ENCODE measurements at places on chromosomes 7 and 10. TPM values are rescaled to one million over a fixed set of nuclear protein-coding genes. Genes with fewer than 3 reads are reported as not detected.

The SPDYE1 gene
- not detected for total RNA-seq

The KAZALD1 gene
- 0.59 TPM for total RNA-seq

DNA sequence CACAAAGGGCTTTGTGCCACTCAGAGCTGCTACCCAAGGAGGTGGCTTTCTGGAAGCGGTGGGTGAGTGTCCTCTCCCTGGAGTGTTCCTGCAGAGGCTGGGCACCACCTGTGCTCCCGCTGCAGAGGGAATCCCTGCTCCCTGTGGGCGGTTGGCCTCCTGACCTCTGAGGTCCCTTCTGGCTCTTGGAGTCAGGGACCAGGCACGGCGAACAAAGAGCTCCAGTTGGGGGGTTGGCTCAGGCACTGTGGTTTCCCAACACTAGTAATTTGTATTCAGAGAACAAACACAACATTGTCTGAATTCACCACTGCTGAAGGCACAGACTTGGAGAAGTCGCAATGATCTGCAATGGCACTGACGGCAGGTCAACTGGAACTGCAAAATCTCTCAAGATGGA is 328.9 kb downstream of the PRPF18 start:
- peak; percentile 21 for DNase-seq
- no peaks in the 10 kb centered on the region for H3K36me3 ChIP-seq
- H3K27ac ChIP-seq, result no peak overlapping the region
- H3K4me1 ChIP-seq, result peaks cover 11% of the 10 kb centered on the region

The LIPM gene
- not detected for total RNA-seq

- H3K4me1 ChIP-seq, result peaks cover 34% of the 10 kb centered on the region
- DNase-seq, result no peak
- H3K27me3 ChIP-seq, result peaks cover 1% of the 10 kb centered on the region
- no peak overlapping the region for H3K4me3 ChIP-seq
- no peaks in the 10 kb centered on the region for H3K36me3 ChIP-seq
These were observed 32.9 kb downstream of the FAM241B start for GRCh38 chr10:69662901-69663300.

DNA sequence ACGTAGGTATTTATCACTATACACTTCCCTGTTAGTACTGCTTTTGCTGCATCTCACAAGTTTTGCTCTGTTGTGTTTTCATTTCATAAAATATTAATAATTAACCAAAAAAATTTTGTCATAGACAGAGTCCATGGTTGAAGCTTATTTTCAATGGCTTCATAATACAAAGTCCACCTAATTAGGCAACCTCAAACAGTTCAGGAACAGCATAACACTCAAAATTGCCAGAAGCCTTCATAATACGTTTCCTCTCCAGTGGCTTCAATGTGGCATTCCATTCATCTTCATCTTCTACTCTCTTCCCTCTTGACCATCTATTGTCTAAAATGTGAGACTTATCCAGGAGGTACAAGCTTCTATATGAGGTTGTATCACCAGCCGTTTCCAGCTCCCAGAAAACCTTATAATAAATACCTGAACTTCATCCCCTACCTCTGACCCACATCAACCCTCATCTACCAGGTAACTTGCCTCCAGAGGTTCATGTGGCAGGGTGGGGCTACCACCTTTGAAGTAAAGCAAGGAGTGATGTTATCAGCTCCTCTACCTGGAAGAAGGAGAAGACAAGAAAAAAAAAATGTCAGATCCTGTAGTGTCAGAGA is 337.3 kb downstream of the MALRD1 start:
- no peak for DNase-seq
- peaks cover 1% of the 10 kb centered on the region for H3K27me3 ChIP-seq
- no peaks in the 10 kb centered on the region for H3K4me1 ChIP-seq
- no peak overlapping the region for H3K27ac ChIP-seq

The ADAM22 gene
- total RNA-seq, result 91.9 TPM

The TRPV6 gene
- 0.27 TPM for total RNA-seq

DNA sequence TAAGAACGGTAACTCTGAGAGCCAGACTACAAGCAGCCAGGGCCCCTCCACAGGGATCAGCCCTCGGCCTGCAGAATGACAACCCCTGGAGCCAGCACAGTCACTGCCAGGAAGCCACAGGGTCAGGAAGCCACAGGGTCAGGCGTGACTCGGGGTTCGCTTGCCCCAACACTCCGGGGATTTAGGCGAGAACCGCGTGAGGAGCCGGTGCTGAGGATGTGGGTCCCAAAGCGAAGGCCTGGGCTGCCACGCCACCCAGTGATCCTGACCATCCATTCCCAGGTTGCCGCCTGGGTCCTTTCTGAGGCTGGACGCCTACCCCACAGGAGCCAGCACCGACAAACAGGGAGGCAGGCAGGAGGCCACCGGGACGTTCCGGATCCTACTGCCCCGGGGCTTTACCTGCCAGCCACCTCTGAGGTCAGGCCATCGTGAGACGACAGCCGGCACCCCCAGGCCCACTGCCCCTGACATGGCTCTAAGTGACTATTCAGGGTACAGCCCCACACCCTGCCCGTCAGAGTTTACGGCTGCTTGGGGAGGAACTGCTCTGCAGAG is 228.6 kb downstream of the ELFN1 start:
- no peak overlapping the region for H3K4me3 ChIP-seq
- peaks cover 3% of the 10 kb centered on the region for H3K27me3 ChIP-seq
- H3K36me3 ChIP-seq, result peaks cover 4% of the 10 kb centered on the region
- no peak overlapping the region for H3K27ac ChIP-seq

DNA sequence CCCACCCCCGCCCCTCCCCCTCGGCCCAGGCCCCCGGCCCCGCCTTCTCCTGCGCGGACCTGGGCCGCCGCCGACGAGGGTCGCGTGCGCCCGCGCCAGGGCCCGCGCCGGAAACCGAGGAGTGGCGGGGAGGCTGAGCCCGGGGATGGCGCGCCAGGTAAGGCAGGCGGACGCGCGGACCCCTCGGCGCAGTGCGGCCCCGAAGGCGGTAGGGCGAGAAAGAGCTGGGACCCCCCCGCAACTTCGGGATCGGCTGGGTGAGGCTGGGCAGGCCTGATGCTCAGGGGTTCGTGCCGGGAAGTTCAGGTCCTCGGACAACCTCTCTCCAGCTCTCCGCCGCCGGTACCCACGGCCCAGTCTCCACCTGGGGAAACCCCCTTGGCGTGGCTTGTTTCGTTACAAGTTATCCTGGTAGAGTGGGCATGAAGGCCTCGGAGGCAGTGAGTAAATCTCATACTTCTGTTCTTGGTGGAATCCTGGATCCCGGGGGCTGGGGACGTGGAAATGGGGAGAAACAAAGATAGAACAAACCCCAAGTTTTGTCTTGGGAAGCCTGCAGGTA is 58.4 kb downstream of the ZNF467 start:
- DNase-seq, result no peak
- peaks cover 5% of the 10 kb centered on the region for H3K4me1 ChIP-seq
- no peak overlapping the region for H3K27ac ChIP-seq

The SFRP5 gene
- total RNA-seq, result not detected

DNA sequence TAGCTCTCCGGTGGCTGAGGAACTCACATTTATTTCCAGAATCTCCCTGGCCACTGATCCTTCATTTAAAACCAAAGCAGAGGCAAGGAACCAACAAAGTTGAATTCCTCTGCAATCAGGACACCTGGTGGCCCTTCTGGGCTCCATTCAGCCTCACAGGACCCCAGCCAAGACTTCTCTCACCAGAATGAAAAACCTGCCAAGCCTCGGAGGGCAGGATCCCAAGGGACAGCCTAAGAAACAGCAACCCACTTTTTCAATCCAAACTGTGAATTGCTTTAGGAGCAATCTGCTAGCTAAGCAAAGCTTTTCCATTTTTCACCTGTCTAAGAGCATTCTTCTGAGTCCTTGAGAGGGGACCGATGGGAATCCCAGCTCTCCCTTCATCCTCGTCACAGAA is 34.6 kb downstream of the OAT start:
- H3K27ac ChIP-seq, result no peak overlapping the region
- H3K4me3 ChIP-seq, result no peak overlapping the region
- H3K27me3 ChIP-seq, result no peaks in the 10 kb centered on the region
- DNase-seq, result no peak
- H3K4me1 ChIP-seq, result no peaks in the 10 kb centered on the region
- no peaks in the 10 kb centered on the region for H3K36me3 ChIP-seq

DNA sequence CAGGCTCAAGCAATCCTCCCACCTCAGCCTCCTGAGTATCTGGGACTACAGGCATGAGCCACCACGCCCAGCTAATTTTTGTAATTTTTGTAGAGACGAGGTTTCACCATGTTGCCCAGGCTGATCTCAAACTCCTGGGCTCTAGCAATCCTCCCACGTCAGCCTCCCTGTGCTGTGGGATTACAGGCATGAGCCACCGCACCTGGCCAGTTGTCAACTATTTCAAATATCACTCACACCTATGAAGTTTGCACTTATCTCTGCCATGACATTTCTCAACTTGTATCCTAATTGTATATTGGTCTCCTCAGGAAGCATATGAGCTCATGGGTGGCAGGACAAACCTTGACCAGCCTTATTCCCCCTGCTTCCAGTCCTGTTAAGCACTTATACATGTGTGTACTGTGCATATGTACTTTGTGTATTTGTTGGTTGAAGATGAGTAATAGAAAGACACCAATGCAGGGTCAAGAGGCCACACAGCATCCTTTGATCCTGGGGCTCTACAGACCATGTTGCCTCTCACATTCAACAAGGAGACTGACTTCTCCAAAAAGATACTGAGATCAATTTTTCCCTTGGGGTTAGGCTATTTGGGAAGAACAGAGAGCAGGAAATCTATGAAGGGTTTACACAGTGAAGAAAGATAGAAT is 82.2 kb downstream of the SLC16A9 start:
- no peaks in the 10 kb centered on the region for H3K36me3 ChIP-seq
- DNase-seq, result no peak
- H3K4me1 ChIP-seq, result peaks cover 3% of the 10 kb centered on the region
- peaks cover 3% of the 10 kb centered on the region for H3K27me3 ChIP-seq

GRCh38 chr7:45189151-45189970 is 31.8 kb downstream of the RAMP3 start:
- H3K27ac ChIP-seq, result no peak overlapping the region
- peaks cover 1% of the 10 kb centered on the region for H3K27me3 ChIP-seq
- no peaks in the 10 kb centered on the region for H3K36me3 ChIP-seq
- H3K4me3 ChIP-seq, result no peak overlapping the region

The SLC26A3 gene
- total RNA-seq, result not detected

DNA sequence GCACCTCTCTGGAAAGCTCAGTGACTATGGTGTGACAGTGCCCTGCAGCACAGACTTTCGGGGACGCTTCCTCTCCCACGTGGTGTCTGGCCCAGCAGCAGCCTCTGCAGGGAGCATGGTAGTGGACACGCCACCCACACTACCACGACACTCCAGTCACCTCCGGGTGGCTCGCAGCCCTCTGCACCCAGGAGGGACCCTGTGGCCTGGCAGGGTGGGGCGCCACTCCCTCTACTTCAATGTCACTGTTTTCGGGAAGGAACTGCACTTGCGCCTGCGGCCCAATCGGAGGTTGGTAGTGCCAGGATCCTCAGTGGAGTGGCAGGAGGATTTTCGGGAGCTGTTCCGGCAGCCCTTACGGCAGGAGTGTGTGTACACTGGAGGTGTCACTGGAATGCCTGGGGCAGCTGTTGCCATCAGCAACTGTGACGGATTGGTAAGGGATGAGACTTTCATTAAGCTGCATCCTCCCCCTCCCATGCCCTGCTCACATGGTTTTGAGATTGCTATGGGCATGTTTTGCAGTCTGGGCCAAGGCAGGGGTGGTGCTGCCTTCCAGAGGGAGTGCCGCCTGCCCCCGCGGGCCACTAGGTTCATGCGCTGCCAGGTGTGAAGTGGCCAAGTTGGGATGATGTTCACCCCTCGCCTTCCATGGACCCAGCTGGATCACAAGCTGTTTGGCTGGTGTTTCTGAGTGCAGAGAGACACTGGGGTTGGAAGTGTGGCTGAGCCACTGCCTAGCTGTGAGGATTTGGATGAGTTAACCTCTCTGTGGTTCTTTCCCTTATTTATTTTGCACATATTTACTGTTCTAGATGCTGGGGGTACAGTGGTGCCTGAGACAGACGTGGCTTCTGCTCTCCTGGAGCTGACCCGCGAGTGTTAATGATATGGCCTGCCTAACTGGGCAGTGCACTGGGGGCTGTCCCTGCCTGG is 2.5 kb downstream of the ADAMTS14 start:
- H3K4me3 ChIP-seq, result peak overlapping the region; percentile 80
- H3K36me3 ChIP-seq, result no peaks in the 10 kb centered on the region
- peak overlapping the region; percentile 66 for H3K27ac ChIP-seq
- no peak for DNase-seq
- H3K4me1 ChIP-seq, result peaks cover 45% of the 10 kb centered on the region

The TAS2R41 gene
- total RNA-seq, result not detected

The CARD11 gene
- 1.4 TPM for total RNA-seq

The NME8 gene
- not detected for total RNA-seq

The CHN2 gene
- 63.2 TPM for total RNA-seq

DNA sequence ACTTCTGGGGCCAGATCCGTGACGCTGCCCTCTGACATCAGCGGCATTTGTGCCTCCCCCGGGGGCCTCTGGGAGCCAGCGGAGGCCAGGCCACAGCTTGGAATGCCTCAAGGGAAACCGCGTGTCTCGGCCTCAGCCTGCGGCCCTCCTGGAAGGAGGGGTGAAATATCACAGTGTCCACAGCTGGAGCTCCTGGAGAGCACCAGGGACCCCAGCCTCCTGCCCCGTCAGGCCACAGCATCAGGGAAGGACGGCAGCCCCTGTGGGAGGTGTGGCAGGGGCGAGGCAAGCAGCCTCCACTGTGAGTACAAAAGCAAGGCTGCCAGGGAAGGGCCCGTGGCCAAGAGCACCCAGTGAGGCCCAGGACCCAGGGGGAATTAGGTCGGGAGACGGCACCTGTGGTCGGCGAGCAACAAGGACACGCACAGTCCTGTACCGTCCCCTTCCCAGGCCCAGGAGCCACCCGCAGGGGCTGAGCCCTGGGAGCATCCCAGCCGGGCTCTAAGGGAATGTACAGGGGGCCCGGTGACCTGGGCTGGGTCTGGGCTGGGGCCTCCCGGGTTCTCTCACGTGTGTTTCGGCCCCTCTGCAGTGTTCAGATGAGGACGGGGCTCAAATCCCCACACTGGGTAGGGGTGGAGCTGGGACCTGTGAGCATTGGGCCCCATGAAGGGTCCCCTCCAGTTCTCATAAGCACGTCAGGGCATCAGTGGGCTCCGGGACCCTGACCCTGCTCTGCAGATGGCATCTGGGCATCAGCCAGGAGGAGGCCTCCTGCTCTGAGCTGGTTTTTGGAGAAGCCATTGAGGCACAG is 18.7 kb upstream of the KNDC1 start:
- no peak overlapping the region for H3K4me3 ChIP-seq
- no peak overlapping the region for H3K27ac ChIP-seq
- no peaks in the 10 kb centered on the region for H3K36me3 ChIP-seq
- DNase-seq, result peak; percentile 51
- peaks cover 7% of the 10 kb centered on the region for H3K4me1 ChIP-seq

GRCh38 chr7:22771194-22771871 is 44.3 kb downstream of the IL6 start:
- no peaks in the 10 kb centered on the region for H3K27me3 ChIP-seq
- peaks cover 7% of the 10 kb centered on the region for H3K36me3 ChIP-seq
- no peaks in the 10 kb centered on the region for H3K4me1 ChIP-seq
- no peak for DNase-seq
- no peak overlapping the region for H3K4me3 ChIP-seq

- peak overlapping the region; percentile 14 for H3K27ac ChIP-seq
- no peaks in the 10 kb centered on the region for H3K36me3 ChIP-seq
- H3K4me3 ChIP-seq, result no peak overlapping the region
- no peaks in the 10 kb centered on the region for H3K27me3 ChIP-seq
- DNase-seq, result no peak
These were observed 126.1 kb downstream of the ELAPOR2 start for GRCh38 chr7:86933295-86933845.
